ENCODE measurements at places on chromosomes 16 and 17. TPM values are rescaled to one million over a fixed set of nuclear protein-coding genes. Genes with fewer than 3 reads are reported as not detected.

DNA sequence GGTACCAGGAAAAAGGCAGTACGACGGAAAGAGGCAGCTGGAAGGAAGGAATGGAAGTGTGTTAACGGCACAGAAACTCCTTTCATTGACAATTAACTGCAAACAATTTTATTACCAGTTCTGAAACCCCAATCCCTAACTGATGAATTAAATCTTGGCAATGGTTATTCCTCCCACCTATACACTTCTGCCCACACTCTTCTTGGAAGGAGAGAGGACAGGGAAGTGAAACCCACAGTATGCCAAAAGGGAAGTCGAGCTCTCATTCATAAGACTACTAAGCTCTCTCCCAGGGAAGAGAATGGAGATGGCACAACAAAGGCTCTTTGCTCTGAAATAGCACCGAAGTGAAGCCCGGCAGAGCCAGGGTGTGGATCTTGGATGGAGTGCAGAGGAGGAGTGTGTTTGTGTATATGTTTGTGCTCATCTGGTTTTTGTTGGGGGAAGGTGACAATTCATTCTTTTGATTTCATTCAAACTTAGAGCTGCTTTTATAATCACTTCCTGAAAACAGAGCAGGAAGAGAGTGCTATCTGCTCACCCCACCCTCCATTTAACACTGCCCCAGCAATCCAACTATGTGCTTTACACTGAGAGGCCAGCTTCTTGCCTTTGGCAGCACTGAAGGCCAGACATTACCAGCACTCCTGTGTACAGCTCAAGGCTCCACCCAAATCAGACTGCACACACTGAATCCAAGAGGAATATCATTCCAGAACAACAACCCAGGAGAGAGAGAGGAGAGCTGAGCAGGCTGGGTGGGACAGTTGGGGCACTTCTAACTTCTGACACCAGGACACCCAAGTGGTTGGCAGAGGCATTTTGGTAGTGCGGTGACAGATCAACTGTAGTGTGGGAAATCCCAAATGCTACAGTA is 68.7 kb downstream of the HIC1 start:
- peak; percentile 48 for DNase-seq

Gene OR1E1
- not detected for total RNA-seq

GRCh38 chr17:10089196-10089804 is 109.1 kb downstream of the GAS7 start:
- DNase-seq, result no peak

GRCh38 chr16:27410761-27411160 is 8.8 kb downstream of the IL21R start:
- DNase-seq, result no peak

Gene PRSS8
- total RNA-seq, result not detected

Data from lung microvascular endothelial cell (primary cell).